NCI-H1105 (cell line): ENCODE measurements at places on chromosomes 2 and 18.

- DNase-seq, result no peak
Measured at GRCh38 chr2:192122946-192123345, 71.8 kb downstream of the TMEFF2 start.

GRCh38 chr2:234601213-234601612 is 104.3 kb upstream of the ARL4C start:
- no peak for DNase-seq

DNA sequence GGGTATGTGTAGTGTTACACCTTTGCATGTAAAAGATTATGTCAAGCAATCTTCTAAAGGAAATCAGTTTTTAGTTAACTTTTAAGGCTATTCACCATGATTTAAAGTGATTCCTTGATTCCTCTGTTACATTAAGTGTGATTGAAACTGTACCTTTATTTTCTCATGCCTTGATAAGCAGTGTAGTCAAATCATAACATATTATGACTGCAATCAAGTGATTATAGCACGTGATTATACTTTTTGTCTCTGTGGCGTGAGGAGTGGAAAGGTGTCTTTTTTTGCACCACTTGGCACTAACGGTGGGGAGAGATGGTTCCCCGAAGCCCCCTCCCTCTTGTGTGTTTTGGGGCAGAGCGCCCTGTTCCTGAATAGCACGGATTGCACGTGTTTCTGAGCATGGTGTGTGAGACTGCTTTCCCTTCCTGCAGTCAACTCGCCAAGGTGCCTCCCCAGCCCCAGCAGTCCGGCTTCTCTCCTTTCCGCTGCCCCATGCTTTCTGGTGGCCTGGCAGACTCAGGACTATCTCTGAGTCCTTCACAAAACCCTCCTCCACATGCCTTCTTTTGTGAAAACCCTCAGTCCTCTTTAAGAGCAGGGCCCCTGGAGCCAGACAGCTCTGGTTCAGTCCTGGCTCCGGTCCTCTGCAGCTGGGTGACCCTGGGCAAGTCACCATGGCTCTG is 68.4 kb downstream of the AGAP1 start:
- no peak for DNase-seq

DNA sequence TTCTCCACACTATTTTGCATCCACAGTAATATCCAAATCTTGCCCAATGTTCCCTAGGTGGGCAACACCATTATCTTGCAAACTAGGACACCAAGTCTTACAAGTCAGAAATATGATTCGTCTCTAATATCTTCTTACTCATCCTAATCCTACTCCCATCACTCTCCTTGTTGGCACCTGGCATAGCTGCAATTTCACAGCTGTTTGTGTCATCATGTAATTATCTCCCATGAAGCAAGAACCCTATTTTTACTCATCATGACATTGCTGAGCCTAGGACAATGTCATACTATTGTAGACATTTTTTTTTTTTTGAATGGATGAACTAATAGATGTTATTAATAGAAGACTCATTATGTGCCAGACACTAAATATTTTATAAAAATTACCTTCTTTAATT is 91.3 kb upstream of the CCDC141 start:
- DNase-seq, result no peak

DNA sequence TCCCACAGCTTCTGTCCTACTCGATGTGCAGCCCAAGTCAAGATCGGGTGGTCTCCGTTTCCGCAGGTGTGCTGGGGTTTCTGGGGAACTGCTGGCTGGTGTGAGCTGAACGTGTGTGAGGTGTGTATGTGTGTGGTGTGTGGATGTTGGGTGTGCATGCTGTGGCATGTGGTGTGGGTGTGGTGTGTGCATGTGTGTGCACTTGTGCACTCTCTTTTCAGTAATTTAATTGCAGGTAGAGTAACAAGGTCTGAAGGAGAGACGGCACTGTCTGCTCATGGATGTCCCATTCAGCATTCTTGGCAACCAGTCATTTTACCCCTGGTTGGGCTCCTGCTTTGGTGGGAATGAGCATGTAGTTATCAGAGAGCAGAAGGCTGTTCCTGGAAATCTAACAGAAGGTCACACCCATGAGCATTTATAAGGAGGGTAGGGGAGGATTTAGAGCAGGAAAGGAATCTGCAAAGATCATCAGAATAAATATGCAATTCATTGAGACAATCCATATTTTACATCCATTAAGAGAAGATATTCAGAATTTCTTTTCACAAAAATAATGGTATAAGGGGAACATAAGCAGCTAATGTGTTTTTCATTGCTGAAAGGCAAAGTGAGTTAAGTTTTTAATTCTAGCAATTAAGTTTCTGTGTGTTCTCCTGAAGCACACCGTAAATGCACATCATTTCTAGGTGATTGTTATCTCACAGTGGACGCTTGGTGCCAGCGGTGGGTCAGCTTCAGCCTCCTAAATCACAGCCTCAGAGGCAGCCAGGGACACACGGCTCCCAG is 60.7 kb downstream of the ADI1 start:
- no peak for DNase-seq

- DNase-seq, result no peak
Measured at GRCh38 chr18:36850527-36851201, 21.7 kb downstream of the KIAA1328 start.

DNA sequence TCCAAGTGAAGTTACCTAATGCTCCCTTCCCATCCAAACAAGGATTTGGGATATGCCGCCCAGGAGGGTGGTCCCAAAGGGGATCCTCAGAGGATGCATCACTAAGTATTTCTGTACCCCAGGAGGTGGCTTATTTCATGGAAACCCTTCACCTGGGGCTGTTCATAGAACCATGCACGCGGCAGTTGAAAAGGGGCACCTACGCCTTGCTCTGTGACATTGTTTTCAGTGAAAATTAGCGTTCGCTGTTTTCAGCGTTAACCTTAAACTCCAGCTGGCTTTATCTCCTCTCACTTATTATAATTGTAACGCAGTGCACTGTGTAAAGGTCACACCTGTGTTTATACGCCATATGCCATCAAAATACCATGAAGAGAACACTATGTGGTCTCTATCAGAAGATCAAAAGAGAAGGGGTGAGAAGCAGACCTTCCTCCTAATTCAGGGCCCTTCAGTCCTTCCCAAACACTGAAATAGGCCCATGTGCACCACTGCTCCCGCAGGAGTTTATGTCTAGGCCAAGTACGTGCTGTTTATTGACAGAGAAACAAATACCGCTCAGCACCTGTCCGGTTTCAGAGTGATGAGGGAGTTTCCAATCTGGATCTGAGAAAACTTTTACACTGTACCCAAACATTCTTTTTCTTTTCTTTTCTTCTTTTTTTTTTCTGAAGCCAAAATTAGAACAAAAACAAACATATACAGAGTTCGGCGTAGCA is 162.1 kb downstream of the BCL2 start:
- no peak for DNase-seq

GRCh38 chr2:237774811-237775553 is 23.6 kb upstream of the RBM44 start:
- DNase-seq, result peak; percentile 31

GRCh38 chr2:241855245-241855887 is 3.3 kb downstream of the PDCD1 start:
- no peak for DNase-seq

- DNase-seq, result no peak
Measured at GRCh38 chr18:55340998-55341397, 247.0 kb downstream of the TCF4 start.

DNA sequence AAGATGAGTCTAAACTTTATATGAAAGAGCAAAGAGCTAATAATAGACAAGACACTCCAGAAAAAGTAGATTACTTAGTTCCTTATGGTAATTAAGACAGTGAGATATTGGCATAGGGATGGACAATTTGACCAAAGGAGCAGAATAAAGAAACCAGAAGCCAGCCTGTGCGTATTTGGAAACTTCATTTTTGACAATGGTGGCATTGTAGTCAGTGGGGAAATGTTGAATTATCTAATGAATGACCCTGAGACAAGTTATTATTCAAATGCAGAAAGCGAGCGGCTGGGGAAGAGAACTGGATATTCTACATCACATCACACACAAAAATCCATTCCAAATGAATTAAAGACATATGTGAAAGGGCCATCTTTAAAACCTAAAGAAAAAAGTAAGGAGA is 144.3 kb downstream of the DTNB start:
- DNase-seq, result no peak

GRCh38 chr2:176614049-176614448 is 344.8 kb downstream of the MTX2 start:
- no peak for DNase-seq

GRCh38 chr2:104857262-104858005 is 3.5 kb downstream of the POU3F3 start:
- no peak for DNase-seq

DNA sequence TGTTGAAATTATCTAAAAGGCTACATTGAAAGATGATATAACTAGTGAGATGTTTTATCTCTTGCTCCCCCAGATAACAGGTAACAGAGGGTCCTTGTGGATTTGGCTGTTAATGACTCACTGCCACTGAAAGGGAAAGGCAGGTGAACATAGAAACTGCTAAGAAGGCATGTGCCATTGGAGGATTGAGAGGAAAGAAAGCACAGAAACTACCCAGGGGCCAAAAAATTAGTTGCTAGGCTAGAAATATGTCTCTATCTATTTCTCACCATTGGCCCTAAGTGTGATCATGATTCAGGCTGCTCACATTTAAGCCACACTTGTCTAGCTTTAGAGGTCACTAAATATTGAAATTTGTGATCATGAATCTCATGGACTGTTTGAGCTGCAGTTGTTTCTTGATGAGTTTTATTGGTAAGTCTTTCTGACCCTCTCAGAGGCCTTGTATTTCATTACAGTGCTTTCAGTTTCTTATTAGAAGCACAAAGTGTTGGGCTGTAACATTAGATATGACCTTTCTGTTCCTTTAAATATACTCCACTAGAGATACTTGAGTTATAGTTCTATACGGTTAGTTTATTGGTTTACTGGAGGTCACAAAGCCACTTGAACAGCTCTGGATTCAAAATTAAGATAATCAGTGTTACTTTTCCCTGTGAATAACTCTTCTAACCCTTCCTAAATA is 26.2 kb downstream of the NAB1 start:
- DNase-seq, result no peak

- no peak for DNase-seq
Measured at GRCh38 chr2:6872394-6872793, 5.2 kb upstream of the RSAD2 start.

GRCh38 chr2:215573496-215573895 is 137.6 kb upstream of the FN1 start:
- DNase-seq, result no peak

- no peak for DNase-seq
Measured at GRCh38 chr18:63446266-63446665, 24.0 kb upstream of the VPS4B start.

- DNase-seq, result peak; percentile 86
Measured at GRCh38 chr18:75915941-75916623, 488.6 kb upstream of the SMIM21 start.

GRCh38 chr18:22503803-22504202 is 86.1 kb upstream of the CTAGE1 start:
- no peak for DNase-seq

- no peak for DNase-seq
Measured at GRCh38 chr2:191634791-191635190, 43.1 kb upstream of the NABP1 start.

GRCh38 chr2:88690591-88691338 is 708 bp upstream of the RPIA start:
- DNase-seq, result no peak
